ENCODE measurements at places on chromosomes 6 and 20. TPM values are rescaled to one million over a fixed set of nuclear protein-coding genes. Genes with fewer than 3 reads are reported as not detected.

PNPLA1 gene
- not detected for total RNA-seq

NNAT gene
- total RNA-seq = 66.8 TPM

GRCh38 chr20:58981628-58982364 is 740 bp downstream of the NELFCD start:
- DNase-seq = no peak

DNA sequence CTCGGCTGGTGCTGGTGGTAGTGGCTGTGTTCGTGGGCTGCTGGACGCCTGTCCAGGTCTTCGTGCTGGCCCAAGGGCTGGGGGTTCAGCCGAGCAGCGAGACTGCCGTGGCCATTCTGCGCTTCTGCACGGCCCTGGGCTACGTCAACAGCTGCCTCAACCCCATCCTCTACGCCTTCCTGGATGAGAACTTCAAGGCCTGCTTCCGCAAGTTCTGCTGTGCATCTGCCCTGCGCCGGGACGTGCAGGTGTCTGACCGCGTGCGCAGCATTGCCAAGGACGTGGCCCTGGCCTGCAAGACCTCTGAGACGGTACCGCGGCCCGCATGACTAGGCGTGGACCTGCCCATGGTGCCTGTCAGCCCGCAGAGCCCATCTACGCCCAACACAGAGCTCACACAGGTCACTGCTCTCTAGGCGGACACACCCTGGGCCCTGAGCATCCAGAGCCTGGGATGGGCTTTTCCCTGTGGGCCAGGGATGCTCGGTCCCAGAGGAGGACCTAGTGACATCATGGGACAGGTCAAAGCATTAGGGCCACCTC is 8.8 kb downstream of the NPBWR2 start:
- DNase-seq = no peak

- no peak for DNase-seq
Measured at GRCh38 chr6:37056439-37057127, 51.1 kb downstream of the FGD2 start.
